ENCODE measurements at places on chromosomes 13 and 19. TPM values are rescaled to one million over a fixed set of nuclear protein-coding genes. Genes with fewer than 3 reads are reported as not detected.

DNA sequence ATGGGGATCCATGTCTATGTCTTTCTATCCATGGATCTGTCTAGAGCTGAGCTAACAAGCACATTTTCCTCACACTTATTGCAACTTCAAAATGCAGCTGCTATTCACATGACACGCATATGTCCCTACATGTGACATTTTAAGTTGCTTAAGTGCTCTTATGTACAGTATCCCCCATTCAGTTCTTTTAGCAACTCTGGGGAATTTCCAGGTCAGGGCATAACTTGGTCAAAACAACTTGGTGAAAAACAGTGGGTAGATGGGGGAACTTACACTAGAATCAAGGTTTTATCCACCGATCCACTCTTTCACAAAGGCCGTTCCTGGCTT lies 73.0 kb downstream of the COL4A1 start:
- DNase-seq, result no peak

DNA sequence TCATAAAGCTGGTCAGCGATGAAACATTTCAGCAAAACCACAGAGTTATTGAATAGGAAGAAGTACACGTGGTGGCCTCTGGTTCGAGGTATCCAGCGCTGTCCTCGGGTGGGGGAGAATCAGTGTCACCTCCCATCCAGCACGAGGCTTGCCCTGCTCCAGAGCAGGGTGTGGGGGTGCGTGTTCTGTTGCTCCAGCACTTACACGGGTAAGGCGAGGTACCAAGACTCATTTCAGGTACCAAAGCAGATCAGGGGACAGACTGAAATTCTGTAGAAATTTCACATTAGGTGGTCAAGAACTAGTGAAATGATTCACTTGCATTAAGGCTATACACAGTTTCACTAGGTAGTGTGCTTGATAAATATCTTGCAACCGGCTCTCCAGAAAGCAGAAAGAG lies 164.2 kb upstream of the SOX1 start:
- no peak for DNase-seq

Gene GPC6
- polyA plus RNA-seq, result not detected

Gene CLEC4M
- polyA plus RNA-seq, result not detected

Gene FFAR1
- polyA plus RNA-seq, result not detected

DNA sequence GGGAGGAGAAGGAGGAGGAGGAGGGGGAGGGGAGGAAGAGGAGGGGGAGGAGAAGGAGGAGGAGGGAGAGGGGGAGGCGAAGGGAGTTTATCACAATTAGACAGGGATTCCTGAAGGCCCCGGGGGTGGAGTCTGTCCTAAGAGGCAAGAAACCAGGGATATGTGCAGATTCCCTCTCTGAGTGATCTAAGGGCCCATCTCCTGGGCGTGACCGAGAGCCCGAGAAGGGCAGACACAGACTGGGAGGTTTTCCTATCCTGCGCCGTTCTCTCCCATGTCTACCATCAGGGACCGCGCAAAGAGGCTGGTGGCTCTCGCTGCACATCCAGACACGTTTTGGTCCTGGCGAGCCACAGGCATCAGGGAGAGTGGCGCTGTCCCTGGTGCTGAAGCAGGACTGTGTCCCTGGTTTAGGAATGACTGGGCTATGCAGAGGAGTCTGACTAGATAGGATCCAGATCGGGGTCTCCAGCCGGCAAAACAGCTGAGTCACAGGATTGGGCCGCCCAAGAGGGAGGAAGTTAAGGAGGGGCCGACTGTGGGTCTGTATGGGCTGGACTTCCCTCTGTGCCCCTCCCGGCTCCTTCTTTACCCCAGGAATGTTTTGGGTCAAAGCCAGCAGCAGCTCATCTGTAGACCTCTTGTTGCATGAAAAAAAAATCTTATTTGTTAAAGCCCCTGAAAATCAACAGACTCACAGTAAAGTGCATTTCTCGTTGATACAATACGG lies 17.9 kb upstream of the ZNF175 start:
- DNase-seq, result no peak

Gene MADCAM1
- 0.24 TPM for polyA plus RNA-seq

- DNase-seq, result no peak
These were observed 92.7 kb upstream of the SOX1 start for GRCh38 chr13:111974341-111974640.

DNA sequence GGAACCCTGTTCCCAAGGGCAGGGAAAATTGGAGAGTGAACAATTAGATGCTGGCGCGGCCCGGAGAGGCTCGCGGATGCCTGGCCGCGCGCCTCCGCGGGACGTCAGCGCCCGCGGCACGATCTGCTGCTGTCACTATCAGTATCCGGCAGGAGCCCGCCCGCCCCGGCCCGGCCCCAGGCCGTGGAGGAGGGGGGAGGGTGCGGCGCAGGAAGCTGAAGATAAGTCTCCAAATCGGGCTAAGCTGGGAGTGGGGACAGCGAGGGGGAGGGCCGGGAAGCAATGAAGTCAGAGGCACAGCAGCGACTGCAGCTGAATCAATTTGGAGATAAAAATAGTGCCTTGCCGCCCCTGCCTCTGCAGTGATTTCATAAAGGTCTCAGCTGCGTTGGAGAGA lies 441.5 kb upstream of the KLF12 start:
- peak; percentile 54 for DNase-seq

DNA sequence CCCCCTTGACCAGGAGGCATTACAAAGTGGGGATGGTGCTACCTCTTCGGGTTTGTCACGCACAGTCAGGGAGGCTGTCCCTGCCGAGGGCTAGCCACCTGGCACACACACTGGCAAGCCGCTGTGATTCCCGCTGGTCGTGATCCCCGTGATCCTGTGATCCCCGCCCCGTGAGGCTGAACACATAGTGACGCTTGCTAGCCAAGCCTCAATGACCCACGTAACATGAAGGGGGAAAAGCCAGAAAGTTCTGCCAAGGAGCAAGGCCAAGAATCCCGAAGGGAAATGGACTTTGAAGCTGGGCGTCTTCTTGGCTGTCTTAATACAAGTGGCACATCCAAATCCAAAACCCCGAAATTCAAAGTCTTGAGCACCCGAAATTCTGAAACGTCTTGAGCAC lies 13.7 kb downstream of the LDLR start:
- DNase-seq, result no peak

- DNase-seq, result no peak
These were observed 3.9 kb upstream of the GSK3A start for GRCh38 chr19:42246143-42246921.

Gene NLRP4
- polyA plus RNA-seq, result not detected

- DNase-seq, result no peak
These were observed 50.6 kb downstream of the IPO5 start for GRCh38 chr13:98004107-98004506.

Gene SPIB
- polyA plus RNA-seq, result 1.9 TPM

GRCh38 chr13:27295096-27295495 lies 24.5 kb downstream of the RASL11A start:
- no peak for DNase-seq

Gene DAND5
- polyA plus RNA-seq, result not detected

Gene GRIN3B
- polyA plus RNA-seq, result not detected

GRCh38 chr13:72617951-72618350 lies 109.5 kb downstream of the MZT1 start:
- no peak for DNase-seq

Gene ZNF274
- polyA plus RNA-seq, result 26.8 TPM

GRCh38 chr19:15264061-15264932 lies 32.0 kb upstream of the EPHX3 start:
- DNase-seq, result peak; percentile 66

Gene NR1H2
- polyA plus RNA-seq, result 88.0 TPM

Gene ZNF677
- polyA plus RNA-seq, result 14.3 TPM

GRCh38 chr13:99614465-99614885 lies 113.2 kb downstream of the TM9SF2 start:
- DNase-seq, result no peak

- no peak for DNase-seq
These were observed 437.5 kb downstream of the FGF9 start for GRCh38 chr13:22108283-22108942.

- DNase-seq, result peak; percentile 74
These were observed 714 bp downstream of the NDFIP2 start for GRCh38 chr13:79481685-79482052.

Gene LGALS14
- 1.0 TPM for polyA plus RNA-seq

DNA sequence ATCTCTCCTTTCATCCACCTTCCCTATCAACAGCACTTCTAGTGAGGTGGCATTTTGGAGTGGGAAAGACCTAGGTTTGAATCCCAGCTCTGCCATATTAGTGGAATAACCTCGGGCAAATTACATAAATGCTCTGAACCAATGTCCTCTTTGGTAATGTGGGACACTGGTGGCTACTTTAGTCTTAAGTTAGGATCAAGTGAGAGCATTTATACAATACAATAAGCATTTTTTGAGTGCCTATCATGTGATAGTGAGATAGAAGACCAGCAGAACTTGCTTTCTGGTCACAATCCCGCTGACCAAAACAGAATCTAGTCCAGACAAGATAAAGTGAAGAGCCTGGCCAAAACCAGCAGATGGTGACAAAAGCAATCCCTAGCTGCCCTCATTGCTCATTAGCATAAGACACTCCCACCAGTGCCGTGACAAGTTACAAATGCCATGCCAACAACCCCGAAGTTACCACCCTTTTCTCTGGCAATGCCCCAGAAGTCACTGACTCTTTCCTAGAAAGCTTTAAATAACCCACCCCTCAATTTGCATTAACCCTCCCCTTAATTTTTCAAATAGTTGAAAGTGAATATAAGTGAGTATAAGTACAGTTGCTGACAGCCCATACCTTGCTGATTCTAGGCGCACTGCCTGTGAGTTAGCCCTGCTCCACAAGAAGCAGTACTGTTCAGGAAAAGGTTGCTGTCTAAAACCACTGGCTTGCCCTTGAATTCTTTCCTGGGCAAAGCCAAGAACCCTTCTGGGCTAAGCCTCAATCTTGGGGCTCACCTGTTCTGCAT lies 28.9 kb upstream of the KPNA3 start:
- DNase-seq, result no peak

GRCh38 chr13:33401238-33401637 lies 115.7 kb upstream of the STARD13 start:
- no peak for DNase-seq

DNA sequence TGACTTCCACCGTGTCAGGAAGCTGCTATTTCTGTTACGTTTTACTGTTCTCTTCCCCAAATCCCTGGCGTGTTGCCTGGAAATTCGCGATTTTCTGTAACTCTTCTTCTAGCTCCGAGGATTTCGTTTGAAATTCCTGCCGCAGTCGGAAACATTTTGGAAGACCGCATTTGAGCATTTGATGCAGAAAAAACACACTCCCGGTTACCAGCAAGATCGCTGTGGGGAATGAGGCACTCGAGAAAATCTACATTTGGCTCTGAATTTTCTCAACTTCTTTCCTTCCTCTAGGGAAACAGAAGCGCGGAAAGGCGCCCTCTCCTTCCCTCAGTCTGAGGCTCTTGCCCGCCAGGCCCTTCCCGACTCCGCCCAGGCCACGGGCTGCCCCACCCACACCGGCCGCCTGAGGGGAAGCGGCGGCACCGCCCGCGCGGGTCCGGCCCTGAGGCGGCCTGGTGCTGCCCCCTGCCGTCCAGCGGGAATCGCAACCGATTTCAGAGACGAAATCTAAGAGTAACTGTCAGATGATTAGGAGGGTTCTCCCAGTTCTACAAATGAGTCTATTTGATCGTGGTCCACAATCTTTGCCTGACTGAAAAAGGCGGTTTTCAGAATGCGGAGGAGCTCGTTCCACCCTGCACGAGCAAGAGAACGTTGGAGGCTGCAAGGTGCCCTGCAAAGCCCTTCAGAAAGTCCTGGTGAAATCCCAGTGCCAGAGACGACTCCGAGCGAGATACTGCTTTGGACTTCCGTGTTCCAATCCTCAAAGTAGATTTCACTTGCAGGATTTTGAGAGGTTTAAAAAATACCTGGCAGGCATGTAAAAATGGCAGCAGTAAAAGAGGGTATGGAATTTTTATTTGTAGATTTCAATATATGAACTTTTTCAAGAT lies 18.4 kb upstream of the TUBGCP3 start:
- DNase-seq, result peak; percentile 83

GRCh38 chr13:69959046-69959445 lies 148.6 kb upstream of the ATXN8OS start:
- no peak for DNase-seq

DNA sequence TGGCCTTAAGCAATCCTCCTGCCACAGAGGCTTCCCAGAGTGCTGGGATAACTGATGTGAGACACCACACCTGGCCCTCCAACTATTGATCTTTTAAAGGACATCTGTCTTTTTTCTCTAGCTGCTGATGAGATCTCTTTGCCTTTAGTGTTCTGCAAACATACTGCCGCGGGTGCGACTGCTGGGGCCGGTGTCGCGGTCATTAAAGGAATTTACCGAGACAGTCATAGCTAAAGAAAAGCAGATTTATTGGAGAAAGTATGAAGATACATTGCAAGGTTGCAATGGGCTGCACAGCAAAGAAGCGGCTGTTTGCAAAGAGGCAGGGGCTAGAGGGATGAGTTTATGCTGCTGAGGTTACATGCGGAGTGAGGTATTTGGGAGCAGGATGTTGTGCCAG lies 31.2 kb upstream of the LRRC4B start:
- no peak for DNase-seq

GRCh38 chr13:93230261-93230855 lies 3.8 kb downstream of the GPC6 start:
- DNase-seq, result no peak

DNA sequence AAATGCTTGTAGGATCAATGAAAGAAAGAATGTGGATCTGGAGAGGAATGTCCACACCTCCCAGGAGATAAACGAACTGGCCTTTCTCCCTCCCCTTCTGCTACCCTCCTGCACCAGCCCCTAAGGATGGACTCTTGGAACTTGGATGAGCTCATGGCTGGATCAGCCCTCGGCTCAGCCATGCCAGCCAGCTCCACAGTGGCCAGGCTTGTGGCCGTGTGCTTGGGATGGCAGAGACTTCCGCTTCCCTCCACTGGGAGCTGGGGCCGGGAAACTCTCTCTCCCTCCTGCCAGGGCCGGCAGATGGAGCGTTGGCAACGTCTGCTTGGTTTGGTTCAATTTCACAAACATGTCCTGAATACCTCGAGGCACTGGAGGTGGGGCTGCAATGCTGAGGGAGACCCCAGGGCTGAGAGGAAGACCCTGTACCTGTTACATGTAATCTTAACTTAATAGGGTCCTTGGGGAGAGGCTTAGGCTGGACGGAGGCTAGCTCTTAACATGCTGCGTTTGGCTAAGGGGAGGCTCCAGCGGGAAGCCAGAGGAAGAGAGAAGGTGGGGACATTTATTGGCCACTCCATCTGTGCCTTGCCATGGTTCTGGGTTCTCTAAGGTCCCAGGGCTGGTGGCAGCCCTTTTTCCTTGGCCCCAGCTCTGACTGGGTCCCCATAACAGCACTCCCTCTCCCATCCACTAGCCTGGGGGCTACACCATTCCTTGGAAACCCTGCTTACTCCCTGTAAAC lies 152.5 kb downstream of the IER2 start:
- DNase-seq, result no peak

GRCh38 chr13:35856721-35857364 lies 274.3 kb downstream of the DCLK1 start:
- DNase-seq, result no peak

- DNase-seq, result peak; percentile 56
These were observed 6.8 kb downstream of the ANO8 start for GRCh38 chr19:17327654-17328516.

Gene OR7C1
- not detected for polyA plus RNA-seq

Gene MYPOP
- polyA plus RNA-seq, result 0.10 TPM

Gene OR10H1
- not detected for polyA plus RNA-seq

GRCh38 chr19:45224645-45225044 lies 20.6 kb downstream of the EXOC3L2 start:
- no peak for DNase-seq
